ENCODE measurements at places on chromosomes 4 and X. TPM values are rescaled to one million over a fixed set of nuclear protein-coding genes. Genes with fewer than 3 reads are reported as not detected.

DNA sequence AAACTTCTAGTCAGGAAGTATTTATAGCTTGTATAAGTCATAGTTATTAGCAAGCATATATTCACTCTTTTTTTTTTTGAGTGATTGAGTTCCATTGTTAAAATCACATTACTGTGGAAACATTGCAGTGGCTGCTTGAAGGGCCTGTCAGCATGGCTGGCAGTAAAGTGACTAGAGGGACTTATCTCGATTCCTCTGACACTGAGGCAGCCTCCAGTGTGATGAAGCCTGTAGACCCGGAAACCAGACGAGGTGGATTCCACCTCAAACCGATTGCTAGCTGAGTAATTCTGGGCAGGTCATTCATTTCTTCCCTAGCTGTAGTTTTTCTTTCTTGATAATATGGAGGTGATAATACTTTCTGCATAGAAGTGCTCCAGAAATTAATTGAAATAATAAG is 4.7 kb downstream of the FAM149A start:
- H3K27me3 ChIP-seq, result no peaks in the 10 kb centered on the region
- no peak for DNase-seq
- no peaks in the 10 kb centered on the region for H3K36me3 ChIP-seq
- no peaks in the 10 kb centered on the region for H3K4me1 ChIP-seq
- no peak overlapping the region for H3K4me3 ChIP-seq
- H3K27ac ChIP-seq, result no peak overlapping the region

DNA sequence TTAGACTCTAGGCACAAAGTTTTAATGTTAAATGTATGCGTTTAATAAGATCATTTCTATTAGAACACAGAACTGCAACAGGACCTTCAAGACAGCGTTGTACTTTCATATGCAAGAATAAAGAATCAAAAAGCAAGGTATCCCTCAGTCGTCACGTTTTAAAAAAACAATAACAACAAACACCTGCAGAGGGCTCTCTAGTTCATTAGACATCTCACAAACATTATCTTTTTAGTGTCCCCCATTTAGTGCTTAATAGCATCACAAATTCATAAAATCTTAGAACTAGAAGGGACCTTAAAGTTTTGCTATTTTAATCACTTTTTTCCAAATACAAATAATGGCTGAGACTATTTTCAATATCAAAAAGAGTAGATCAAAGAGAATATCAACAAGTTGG is 236.6 kb downstream of the DCHS2 start:
- H3K27me3 ChIP-seq, result no peaks in the 10 kb centered on the region
- H3K27ac ChIP-seq, result no peak overlapping the region
- no peaks in the 10 kb centered on the region for H3K4me1 ChIP-seq
- DNase-seq, result no peak
- H3K36me3 ChIP-seq, result no peaks in the 10 kb centered on the region
- no peak overlapping the region for H3K4me3 ChIP-seq

GRCh38 chr4:15295421-15296162 is 132.2 kb upstream of the C1QTNF7 start:
- no peaks in the 10 kb centered on the region for H3K36me3 ChIP-seq
- H3K27me3 ChIP-seq, result no peaks in the 10 kb centered on the region
- H3K4me1 ChIP-seq, result no peaks in the 10 kb centered on the region
- no peak for DNase-seq
- H3K4me3 ChIP-seq, result no peak overlapping the region

DNA sequence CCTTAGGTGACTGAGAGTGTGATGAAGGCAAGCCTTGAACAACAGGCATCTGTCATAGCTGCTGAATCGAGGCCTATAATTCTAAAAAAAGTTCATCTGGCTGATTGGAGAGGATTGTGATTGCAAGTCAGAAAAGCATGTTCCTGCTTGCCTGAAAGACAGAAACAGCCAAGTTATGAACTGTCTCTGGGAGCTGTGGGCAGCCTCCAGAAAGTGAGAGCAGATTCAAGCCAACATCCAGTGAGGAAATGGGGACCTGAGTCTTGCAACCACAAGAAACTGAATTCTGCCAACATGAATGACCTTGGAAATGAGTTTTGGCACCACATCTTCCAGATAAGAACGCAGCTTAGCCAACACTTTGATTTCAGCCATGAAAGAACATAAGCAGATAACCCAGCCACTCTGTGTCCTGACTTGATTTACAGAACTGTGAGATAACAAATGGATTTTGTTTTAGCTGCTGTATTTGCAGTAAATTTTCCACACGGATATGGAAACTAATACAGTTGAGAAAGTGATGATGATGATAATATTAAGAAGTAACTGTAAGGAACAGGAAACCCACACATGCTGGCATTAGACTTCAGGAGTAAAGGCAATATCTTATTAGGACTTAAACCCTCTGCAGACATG is 240.3 kb upstream of the NDST3 start:
- no peaks in the 10 kb centered on the region for H3K27me3 ChIP-seq
- H3K4me3 ChIP-seq, result no peak overlapping the region

DNA sequence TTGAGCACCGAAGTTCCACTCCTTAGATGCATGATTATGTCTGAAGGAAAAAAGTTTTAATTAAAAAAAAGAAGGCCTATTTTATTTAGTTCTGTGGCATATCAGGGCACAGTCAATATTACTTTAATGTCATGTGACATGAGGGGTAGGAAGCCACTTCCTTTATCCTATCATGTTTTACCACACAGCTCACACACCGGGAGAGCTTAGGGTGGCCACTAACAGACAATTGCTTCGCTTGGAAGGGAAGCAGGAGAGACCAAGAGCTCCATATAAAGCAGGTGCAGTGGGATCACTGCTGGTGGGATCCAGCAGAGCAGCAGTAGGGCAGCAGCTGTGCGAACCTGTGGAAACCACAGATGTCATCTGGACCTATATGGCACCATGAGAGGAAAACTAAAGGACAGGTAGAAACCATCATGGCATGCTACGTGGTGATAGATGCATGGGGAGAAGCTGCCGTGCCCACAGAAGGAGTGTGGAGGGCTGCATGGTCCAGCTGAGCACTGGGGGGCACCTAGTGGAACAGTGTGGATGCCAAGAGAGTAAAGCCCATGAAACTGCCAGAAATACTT is 52.0 kb downstream of the DTHD1 start:
- no peak overlapping the region for H3K27ac ChIP-seq
- H3K4me3 ChIP-seq, result no peak overlapping the region
- no peaks in the 10 kb centered on the region for H3K27me3 ChIP-seq

GRCh38 chr4:4532371-4533154 is 9.3 kb downstream of the STX18 start:
- H3K27ac ChIP-seq, result no peak overlapping the region
- no peaks in the 10 kb centered on the region for H3K36me3 ChIP-seq
- peaks cover 10% of the 10 kb centered on the region for H3K4me1 ChIP-seq
- no peaks in the 10 kb centered on the region for H3K27me3 ChIP-seq

DNA sequence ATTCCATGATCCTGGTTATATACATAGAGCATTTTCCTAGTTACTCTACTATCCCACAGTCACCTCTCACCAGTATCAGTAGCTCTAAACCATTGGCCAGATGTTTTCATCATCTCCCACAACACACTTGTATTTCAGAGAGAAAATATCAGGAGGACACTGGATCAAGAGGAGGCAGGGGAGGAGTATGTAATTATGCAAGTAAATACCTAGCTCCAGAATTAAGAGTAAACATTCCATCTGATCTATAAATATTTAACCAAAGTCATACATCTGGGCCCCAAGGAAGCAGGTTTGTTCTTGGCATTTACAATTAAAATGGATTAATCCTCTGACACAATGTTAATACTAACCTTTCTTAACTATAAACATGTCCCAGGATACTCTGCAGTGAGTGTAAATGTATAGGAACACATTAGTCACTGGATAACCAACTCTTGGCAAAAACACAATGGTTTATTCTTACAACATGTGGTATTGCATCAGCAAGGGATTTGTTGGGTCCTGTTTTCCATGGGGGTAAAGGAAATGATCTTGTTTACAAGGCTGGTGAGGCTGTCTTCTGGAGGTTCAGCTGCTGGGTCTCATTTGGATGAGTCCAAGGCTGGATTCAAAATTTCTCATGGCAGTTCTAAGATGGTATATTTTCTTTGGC is 170.1 kb downstream of the ATG4A start:
- H3K27ac ChIP-seq, result no peak overlapping the region
- DNase-seq, result no peak
- no peak overlapping the region for H3K4me3 ChIP-seq

DNA sequence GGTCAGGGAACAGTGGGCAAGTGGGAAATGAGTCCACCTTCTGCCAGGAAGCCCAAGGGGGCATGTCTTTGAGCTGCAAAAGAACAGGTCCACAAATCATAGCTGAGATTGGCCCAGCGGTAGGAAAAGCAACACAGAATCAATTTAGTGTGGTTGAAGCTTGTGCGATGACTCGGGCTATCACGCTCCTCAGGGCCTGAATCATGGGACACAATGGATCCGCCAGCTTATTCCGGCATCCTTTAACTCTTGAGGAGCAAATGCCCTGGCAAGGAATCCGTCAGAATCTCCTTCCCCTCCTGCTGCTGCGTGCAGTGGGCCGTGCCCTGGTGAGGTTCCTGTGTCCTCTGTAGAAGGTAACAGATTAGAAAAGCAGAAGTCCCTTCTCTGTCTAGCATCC is 98.0 kb downstream of the RELL1 start:
- DNase-seq, result no peak
- no peak overlapping the region for H3K4me3 ChIP-seq
- H3K4me1 ChIP-seq, result no peaks in the 10 kb centered on the region
- no peaks in the 10 kb centered on the region for H3K36me3 ChIP-seq
- no peak overlapping the region for H3K27ac ChIP-seq

- no peaks in the 10 kb centered on the region for H3K27me3 ChIP-seq
- no peak overlapping the region for H3K27ac ChIP-seq
- no peak overlapping the region for H3K4me3 ChIP-seq
- H3K4me1 ChIP-seq, result peaks cover 31% of the 10 kb centered on the region
Measured at GRCh38 chr4:184281231-184282139, 63.8 kb upstream of the ENPP6 start.

GRCh38 chrX:91108761-91109160 is 325.9 kb upstream of the PABPC5 start:
- DNase-seq, result no peak
- peaks cover 6% of the 10 kb centered on the region for H3K27me3 ChIP-seq
- no peaks in the 10 kb centered on the region for H3K4me1 ChIP-seq
- no peak overlapping the region for H3K4me3 ChIP-seq

DNA sequence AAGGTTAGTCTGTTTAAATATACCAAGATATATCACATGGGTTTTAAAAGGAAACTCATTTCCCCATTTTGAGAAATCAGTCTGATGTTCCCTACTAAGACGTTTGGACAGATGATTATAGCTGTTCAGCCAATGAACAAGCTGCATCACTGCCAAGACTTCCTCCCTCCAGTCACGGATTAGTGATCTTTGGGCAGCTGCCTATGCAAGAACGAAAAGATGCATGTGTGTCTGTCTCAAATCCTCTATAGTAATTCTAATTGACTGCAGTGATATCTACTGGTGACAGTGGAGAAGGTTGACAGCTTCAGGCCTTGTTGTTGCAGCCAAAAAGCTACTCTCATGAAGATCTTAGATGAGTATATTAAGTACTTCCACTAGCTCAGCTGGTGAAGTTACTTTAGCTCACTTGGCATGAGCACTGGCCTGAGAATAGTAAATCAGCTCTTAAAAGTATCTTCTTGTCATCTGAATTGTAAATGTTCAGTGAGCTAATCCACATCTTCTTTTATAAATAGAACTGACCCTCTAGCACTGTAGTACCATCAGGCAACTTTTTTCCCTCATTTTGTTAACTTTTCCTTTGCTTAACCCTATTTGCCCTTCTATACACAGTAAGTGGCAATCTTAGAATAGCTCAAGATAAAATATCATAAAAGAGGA is 134.5 kb upstream of the PCDH10 start:
- H3K36me3 ChIP-seq, result no peaks in the 10 kb centered on the region
- no peak overlapping the region for H3K27ac ChIP-seq
- no peak overlapping the region for H3K4me3 ChIP-seq

DNA sequence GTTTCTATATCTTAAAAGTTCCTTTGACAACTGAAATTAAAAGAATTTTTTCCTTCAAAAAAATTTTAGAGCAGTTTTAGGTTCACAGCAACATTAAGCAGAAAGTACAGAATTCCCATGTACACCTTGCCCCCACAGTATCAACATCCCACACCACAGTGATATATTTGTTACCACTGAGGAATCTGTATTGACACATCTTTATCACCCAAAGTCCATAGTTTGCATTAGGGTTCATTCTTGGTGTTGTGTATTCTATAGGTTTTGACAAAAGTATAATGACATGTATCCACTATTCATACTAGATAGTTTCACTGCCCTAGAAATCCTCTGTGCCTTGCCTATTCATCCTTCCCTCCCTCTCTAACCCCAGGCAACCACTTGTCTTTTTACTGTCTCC is 43.7 kb downstream of the FNIP2 start:
- no peak overlapping the region for H3K4me3 ChIP-seq
- no peak for DNase-seq
- H3K36me3 ChIP-seq, result no peaks in the 10 kb centered on the region
- no peaks in the 10 kb centered on the region for H3K27me3 ChIP-seq
- peak overlapping the region; percentile 28 for H3K27ac ChIP-seq

DNA sequence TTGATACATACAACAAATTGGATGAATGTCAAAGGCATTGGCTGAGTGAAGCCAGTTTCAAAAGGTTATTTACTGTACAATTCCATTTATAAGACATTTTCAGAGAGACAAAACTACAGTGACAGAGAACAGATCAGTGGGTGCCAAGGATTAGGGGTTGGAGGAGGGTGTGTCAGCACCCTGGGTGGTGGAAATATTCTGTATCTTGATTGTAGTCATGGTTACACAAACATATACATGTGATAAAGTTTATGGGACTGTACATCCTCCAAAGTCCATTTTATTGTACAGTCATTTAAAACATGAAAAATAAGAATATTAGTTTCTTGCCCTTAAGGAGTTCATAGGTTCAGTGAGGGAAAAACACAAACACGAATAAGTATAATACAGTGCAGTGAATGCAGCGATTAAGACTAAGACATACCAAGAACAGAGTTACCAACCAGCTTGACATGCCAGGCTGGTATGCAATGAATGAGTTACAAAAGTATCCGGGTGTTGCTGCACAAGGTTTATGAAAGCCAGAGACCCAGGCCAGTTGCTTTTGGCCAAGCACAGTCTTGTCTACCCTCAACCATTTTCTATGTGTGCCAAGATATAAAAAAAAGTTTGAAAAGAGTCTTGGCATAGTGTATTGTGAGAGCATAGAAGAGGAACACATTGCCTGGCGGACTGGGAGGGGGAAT is 123.6 kb downstream of the MSL3 start:
- no peak overlapping the region for H3K4me3 ChIP-seq
- no peak for DNase-seq
- H3K4me1 ChIP-seq, result no peaks in the 10 kb centered on the region
- H3K36me3 ChIP-seq, result no peaks in the 10 kb centered on the region
- no peaks in the 10 kb centered on the region for H3K27me3 ChIP-seq

DNA sequence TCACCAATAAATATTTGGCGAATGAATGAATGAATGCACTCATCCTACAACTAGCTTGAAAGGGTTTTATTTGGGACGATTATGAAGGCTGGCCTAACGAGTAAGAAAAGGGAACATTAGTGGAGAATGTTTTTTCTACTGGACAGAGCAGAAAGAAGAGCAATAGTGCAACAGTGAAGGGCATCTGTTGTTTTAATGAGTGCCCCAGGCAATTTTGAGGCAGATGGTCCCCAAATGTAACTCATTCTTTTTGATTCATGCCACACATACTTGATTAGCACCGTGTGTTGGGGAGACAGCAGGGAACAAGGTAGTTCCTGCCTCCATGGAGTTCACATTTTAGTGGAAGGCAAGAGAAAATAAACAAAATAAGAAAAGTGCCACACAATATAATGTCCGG is 22.7 kb upstream of the INTS6L start:
- peaks cover 8% of the 10 kb centered on the region for H3K27me3 ChIP-seq
- no peaks in the 10 kb centered on the region for H3K4me1 ChIP-seq
- DNase-seq, result no peak
- no peak overlapping the region for H3K27ac ChIP-seq

CDX4 gene
- not detected for total RNA-seq

MAP7D2 gene
- total RNA-seq, result not detected
